Right ventricle myocardium superior (tissue), 1 donor: ENCODE measurements at places on chromosomes 3 and 15.

GRCh38 chr3:103085465-103085864 lies 650.6 kb downstream of the ZPLD1 start:
- no peak for DNase-seq

GRCh38 chr3:156472150-156472549 lies 82.8 kb downstream of the SSR3 start:
- no peak for DNase-seq

GRCh38 chr3:151377768-151378385 lies 6.7 kb downstream of the P2RY12 start:
- no peak for DNase-seq

DNA sequence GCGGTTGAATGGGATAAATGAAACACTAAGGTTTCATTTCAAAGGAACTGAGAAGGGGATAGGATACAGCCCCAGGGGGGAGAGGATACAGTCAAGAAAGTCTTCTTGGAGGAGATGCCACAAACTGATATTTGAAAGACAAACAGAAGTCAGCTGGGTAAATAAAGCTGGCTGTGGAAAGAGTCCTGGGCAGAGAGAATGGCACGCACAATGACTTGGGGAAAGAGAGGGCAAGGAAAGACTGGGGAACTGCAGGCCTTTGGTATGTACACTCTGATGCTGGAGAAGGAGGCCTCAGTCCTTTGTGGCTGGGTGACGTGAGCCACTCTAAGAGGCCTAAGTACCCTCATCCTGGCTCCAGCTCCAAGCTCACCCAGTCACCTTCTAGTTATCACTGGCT lies 45.2 kb upstream of the LMCD1 start:
- no peak for DNase-seq

DNA sequence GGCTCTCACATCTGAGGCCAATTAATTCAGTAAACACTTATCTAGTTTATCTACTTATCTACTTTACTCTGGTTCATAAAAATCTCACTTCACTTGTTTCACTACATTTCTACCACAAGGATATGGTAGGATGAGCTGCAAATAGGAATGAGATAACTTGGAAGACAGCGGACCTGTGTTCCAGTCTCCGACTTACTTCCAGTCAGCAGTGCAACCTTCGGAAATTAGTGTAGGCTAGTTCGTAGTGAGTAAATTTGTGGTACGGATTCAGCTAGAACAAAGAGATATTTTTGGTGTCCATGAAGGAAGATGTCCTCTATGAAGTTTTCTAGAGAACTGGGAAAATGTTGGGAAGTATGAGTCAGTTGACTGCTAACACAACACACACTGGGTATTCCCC lies 66.3 kb downstream of the TPRG1 start:
- no peak for DNase-seq
